ENCODE measurements at places on chromosomes 11 and 22.

DNA sequence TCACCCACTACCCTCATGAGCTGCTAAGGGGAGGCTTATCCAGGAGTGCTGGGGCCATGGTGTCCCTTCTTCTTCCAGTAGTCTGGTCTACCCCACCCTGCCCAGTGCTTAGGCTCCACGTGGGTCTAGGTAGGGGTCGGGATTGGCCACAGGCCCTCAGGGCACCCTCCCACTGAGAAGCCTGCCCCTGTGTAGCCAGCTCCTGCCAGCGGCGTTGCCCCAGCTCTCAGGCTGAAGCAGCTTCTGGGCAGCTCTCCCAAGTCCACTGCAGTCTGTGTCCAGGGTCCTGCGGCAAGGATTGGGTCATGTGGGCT, 24.0 kb upstream of the RIC3 start:
- no peak for DNase-seq

DNA sequence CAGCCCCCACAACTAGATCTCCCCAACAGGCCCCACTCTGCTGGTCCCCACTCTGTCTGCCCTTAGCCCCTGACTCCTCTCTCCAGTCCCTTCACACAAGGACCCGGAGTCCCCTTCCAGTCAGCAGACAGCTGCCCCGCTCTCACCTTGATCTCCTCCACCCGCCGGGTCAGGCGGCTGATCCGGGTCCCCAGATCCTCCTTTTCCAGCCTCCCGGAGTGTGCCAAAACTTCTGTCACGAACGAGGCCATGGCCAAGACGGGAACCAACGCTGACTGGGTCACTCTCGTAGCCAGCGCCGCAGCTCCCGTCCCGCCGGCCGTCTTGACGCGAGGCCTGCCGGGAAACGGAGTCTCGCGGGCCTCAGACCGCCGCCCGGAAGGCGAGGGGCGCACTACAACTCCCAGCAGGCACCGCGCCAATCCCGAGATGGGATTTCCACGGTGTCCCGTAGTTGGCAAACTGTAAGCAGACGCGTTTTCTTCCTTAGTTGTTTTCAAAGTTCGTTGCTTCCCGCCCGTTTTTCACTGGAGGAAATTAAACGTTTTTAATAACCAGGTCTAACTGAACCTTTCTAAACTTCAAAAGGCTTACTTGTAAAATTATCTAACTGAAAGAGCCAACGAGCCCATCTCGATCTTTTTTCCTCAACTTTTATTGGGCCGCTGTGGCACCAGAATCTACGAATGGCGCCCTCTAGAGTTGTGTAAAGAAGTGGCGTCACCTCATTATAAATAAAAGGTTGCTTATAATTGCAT, at the start of gene ZW10:
Gene ZW10, minus strand, starts transcription at position 277 of the 758 bp plus-strand sequence. Its CDS starts 26 bp downstream, at position 251.
- DNase-seq, result peak; percentile 97

DNA sequence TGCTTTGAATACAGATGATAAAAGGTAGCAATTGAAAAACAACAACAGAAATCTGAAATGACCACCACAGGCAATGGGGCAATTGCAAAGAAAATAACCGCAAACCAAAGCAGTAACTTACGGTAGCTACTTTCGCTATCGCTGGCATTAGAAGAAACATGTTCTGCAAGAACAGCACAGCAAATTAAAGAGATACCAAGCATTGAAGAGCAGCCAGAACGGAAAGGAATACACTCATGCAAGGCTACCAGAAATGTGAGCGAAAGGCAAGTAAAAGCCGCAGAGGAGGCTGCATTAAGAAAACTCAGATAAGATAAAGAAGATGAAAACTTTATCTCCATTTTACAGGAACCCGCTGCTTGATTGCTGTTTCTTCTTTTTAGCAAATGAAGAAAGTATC, 194.1 kb upstream of the CCDC90B start:
- no peak for DNase-seq

GRCh38 chr11:908273-908672, 2.3 kb downstream of the CHID1 start:
- DNase-seq, result no peak

DNA sequence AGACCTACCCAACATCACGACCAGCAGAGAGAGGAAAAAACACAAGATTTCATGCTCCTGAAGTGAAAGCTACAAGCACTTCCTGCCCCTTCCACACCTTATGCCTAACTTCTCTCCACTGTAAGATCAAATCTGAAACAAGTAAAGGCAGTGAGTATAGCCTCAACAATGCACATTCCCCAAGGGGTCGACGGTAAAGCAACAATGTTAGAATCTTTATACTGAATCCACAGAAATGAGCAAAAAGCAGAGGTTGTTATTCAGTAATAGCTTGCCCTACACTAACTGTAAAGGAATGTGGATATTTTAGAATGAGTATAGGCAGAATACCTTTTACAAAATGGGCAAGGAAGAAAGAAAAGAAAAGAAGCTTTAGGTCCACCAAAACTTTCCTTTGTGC, 15.6 kb downstream of the ARFGAP3 start:
- no peak for DNase-seq
